CD4-positive, alpha-beta T cell (primary cell): ENCODE measurements at places on chromosomes 16 and 17.

GRCh38 chr16:29816694-29817441 is 916 bp downstream of the PAGR1 start:
- peak; percentile 70 for DNase-seq

DNA sequence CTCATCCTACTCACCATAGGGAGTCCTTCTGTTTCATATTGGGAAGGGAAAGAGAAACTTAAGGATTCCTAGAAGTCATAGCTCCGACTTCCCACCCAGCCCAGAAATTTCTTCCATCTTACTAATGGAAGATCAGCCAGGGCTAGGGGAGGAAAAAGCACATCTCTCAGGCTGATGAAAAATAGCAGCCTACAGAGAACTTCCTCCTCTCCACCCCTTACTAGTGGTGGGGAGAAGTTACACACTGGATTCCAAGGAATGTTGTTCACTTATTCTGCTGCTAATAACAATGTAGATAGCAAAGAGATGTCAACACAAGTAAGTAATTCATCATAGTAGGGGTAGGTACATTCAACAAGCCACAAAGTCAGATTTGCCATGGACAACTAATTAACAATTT is 94.4 kb downstream of the SPACA3 start:
- DNase-seq = no peak

GRCh38 chr17:32805029-32805976 is 71.6 kb downstream of the MYO1D start:
- DNase-seq = no peak

DNA sequence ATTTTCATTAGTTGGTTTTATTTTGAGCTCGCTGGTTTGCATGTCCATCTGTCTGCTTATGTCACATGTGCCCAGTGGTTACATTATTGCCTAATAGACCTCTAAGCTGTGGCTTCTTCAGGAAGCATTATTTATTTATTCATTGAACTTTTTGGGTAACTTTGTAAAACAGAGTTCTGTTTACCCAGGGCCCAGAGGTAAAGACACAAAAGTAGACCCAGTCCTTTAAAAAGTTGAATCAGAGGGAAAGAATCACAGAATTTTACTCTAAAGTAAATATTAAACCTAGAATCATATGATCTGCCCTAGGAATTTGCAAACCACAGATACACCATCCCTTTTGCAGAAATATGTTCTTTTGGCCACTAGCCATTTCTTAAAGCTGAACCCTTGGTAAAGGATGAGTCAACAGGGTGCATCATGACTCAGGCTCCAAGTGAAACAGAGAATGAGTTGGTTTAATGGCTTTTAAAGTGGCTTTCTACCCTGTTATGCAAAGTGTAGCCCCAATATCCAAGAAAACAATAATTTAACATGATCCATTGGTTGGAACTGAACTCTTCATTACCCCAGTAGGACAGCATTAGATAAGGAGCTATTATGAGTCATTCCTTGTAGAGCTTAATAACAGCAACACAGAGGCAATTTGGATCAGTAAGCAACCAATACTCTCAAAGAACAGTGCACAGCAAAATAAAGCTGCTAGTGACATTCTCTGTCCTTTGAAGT is 236.3 kb downstream of the KCNJ2 start:
- no peak for DNase-seq

GRCh38 chr17:68228817-68229570 is 18.8 kb upstream of the AMZ2 start:
- no peak for DNase-seq

DNA sequence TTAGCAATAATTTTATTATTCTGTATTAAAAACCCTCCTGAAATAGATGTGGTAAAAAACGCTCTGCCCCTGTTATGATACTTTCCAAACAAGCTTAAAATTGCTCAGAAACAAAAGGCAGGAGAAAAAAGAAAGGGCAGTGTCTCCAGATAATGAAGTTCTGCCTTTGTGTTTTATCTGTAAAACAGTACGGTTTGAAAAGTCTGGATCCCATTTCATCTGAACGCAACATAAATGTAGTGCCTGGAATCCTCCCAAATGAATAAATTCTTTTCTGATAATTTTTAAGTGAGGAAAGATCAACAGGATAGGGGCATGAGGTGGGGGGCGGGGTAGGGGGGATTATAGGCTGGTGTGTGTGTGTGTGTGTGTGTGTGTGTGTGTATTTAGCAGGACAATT is 87.5 kb upstream of the SOX9 start:
- no peak for DNase-seq

- DNase-seq = no peak
These were observed 37.4 kb downstream of the RHBDL3 start for GRCh38 chr17:32302860-32303649.

- DNase-seq = no peak
These were observed 40.8 kb downstream of the YPEL2 start for GRCh38 chr17:59372138-59372751.

DNA sequence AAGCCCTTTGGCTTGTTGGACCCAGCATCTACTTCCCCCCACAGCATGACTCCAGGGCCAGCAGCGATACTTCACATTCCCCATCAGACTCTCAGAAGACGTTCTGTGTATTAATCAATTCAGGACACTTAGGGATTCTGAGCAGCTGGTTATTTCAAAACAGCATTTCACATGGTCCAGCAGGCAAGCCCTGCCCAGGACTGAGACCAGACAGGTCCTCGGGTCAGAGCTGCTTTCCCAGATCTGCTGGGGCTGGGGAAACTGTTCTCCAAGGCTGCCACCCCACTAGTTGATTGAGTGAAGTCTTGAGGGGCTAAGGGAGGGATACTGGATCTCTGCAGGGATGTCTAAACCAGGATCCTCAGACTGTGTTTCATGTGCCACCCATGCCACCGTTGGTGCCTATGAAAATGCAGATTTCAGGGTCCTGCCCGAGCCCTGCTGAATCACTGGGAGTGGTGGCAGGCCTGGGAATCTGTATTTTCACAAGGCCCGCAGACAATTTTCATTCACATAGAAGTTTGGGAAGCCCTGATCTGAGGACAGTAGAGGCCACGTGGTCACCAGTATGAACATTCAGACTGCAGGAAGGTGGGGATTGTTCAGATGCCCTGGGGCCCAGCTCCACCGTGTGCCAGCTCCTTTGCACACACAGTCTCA is 40.6 kb upstream of the CDH5 start:
- no peak for DNase-seq

GRCh38 chr16:67191411-67191994 is 452 bp upstream of the E2F4 start:
- DNase-seq = no peak

DNA sequence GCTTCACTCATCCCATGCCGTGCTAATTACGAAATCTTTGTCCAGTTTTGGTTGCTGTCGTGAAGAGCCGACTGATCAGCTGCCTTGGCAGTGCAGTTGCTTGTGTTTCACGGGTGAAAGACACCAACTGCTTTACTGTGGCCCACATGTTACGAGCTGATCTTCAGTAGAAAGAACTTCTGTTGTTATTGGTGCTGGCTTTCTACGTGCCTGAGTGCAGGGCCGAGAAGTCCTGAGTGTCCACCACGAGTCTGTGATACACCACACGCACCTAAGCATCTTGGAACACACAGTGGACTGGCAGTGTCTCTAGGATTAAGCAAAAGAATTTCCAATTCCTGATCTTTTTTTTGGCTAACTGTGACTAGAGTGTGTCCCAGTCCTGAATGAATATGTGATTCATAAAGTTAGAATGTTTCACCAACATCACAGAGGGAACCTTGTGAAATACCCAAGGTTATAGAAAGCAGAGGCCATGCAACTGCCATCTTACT is 70.4 kb upstream of the CLEC18A start:
- no peak for DNase-seq

DNA sequence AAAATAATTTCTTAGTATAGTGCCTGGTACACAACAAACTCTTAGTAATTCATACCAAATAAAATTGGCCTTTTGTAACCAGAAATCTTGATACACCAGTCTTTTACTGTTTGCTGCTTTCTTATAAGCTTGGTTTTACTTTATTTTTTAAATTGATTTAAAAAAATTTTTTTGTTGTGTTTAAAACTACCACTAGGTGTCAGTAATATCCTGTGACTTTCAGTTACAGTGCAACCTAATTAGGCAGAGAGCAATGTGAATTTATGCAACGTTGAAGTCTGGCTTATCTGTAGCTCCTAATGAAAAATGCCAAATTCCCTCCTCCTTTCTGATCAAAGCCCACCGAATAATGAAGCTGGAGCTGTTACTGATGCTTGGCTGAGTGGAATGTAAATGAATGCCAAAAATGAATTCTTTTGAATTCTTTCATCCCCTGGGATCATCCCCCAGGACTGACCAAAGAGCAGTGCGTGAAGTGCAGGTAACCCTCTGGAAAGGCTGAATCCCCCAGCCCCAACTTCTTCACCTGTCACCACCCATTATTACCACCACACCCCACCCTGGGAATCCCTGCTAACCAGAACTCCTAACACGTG is 3.8 kb downstream of the ERCC4 start:
- no peak for DNase-seq

GRCh38 chr16:4057439-4057877 is 58.8 kb downstream of the ADCY9 start:
- DNase-seq = no peak

DNA sequence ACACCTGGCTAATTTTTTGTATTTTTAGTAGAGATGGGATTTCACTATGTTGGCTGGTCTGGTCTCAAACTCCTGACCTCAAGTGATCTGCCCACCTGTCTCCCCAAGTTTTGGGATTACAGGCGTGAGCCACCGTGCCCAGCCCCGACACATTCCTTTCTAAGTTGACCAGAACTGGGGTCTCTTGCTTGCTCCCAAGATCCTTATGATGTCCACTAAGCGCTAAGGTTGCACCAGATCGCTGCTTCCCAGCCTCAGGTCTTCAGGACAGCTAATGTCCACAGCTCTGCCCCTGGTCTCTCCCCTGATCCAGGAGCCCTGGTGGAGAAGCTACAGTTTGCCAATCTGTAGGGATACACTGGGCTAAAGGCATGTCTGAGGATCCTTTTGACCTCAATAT is 29.5 kb downstream of the NSMCE1 start:
- DNase-seq = no peak

DNA sequence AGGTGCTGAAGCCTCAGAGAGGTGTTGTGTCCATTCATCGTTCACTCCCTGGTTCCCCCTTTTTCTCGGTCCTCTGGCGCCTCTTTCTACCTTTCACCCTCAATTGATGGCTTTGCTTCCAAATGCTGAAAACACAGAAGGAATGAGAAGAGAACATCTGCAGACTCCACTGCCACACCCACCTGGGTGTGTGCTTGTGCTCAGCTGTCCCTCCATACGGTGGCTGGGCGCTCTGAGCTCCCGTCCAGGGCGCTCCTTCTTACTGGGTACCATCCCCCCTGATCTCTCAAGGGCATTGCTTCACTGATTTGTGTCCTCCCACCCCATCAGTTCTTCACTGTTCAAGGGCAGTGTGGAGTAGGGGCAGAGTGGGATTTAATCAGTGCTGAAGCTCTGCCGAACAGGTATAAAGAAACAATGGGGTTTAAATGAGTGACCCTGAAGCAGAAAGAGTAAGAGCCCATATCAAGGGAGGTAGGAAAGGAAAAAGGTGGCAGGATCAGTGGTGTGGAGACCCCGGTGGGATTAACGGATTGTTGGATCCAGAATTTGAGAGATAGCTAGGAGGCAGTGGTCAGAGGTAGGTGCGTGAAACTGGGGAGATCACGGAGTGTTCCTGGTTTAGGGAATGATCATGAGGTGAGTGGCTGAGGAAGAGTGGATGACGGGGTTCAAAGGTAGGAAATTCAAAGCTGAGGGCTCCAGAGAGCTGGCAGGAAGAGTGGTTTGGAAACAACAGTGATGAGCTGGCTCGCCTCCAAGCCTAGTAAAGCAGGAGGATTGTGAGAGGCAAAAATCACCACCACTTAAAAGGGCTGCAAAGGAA is 40.8 kb downstream of the MRTFB start:
- DNase-seq = no peak

- DNase-seq = no peak
These were observed 41.5 kb downstream of the C16orf82 start for GRCh38 chr16:27108051-27108770.

GRCh38 chr17:5584383-5585286 is at the start of gene NLRP1:
Gene NLRP1, minus strand, starts transcription at chr17:5584509. Its CDS starts 552 bp downstream, at chr17:5583957.
- DNase-seq = peak; percentile 90

GRCh38 chr17:80129006-80129565 is 17.8 kb downstream of the EIF4A3 start:
- DNase-seq = no peak

DNA sequence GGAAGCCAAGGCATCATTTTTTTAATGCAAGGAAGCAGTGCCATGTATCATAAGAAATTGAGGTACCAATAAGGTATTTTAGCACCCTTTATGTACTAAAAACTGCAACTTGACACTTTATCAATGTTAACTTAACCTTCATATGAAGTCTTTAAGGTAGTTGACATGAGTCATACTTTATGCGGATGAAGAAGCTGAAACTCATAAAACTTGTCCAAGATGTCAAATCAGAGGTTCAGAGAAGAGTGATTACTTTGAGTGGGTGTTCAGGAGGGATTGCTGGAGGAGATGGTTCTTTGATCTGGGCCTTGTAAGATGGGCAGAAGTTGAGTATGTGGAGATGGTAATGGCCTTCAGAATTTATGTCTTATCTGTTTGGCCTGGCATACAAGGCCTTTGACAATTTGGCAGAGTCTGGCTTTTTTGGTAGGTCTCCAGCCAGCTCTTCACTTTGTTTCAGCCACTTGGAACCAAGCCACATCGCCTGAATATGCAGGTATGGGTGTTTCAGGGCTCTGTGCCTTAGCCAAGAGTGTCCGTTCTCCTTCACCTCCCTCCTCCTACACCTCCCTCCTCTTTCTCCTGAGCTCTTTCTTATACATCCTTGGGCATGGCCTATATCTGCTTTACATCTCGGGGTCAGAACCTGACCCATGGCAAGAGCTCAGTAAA is 23.7 kb downstream of the YPEL2 start:
- DNase-seq = no peak

GRCh38 chr16:81967358-81967757 is 43.9 kb downstream of the SDR42E1 start:
- DNase-seq = no peak

DNA sequence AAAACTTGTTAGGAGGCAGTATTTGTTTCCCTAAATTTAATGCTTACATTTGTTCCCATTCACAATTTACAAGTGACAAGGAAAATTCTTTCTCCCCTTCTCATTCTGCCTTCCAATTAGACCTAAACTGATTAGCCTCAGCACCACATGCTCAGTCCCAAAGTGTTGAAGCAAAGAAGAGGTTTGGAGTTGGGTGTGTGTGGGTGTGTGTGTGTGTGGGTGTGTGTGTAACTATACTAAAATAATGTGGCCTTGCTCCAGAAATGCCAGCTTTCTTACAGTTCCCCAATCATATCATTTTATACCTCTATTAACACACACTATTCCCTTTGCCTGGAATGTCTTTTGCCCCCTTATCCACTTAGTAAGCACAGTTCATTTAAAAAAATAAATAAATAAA is 6.9 kb upstream of the UTP6 start:
- no peak for DNase-seq

GRCh38 chr17:1471911-1472821 is 16.1 kb upstream of the CRK start:
- no peak for DNase-seq
